Nucleus accumbens (tissue), 56 donors: ENCODE measurements at places on chromosomes 16 and 17.

- no peak for DNase-seq
Measured at GRCh38 chr17:47843391-47843730, 2.3 kb upstream of the SCRN2 start.

GRCh38 chr17:32136856-32137255, 5.4 kb upstream of the RHOT1 start:
- DNase-seq: no peak

GRCh38 chr16:71626018-71626857, at the start of gene MARVELD3:
TSS of gene MARVELD3 (plus strand) at chr16:71626184. CDS start at chr16:71626230, 46 bp downstream.
- DNase-seq: no peak

DNA sequence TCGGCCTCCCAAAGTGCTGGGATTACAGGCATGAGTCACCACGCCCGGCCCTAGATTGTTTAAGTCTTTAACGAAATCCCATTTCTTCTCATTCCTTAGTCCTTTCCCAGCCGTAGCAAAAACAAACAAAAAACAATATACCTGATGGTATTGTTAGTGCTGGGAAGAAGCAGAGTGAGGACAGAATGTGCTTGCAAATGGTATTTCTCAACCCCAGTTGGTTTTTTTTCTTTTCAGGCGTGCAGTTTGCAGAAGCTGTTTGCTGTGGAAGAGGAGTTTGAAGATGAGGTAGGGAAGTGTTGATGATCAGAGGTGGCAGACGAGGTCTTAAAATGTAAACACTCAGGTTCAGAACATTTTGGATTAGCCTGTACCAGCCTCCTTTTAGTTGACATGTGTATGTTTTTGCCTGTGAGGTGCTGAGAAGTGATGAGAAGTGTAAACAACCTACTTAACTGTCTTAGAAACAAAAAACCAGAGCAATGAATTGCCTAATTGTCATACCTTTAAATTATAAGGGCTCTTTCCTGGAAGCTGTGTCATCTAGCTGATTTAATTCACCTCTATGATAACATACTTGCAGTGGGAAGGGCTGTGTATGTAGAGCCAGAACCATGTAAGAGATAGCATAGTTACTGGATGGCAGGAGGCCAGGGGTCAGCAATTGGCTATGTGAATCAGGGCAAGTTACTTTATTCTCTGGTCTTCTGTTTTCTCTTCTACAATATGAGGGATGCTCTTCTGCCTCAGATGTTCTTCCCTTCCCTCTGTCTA, 3.4 kb downstream of the HROB start:
- DNase-seq: no peak

GRCh38 chr16:48366165-48367093, 18.8 kb downstream of the SIAH1 start:
- no peak for DNase-seq

DNA sequence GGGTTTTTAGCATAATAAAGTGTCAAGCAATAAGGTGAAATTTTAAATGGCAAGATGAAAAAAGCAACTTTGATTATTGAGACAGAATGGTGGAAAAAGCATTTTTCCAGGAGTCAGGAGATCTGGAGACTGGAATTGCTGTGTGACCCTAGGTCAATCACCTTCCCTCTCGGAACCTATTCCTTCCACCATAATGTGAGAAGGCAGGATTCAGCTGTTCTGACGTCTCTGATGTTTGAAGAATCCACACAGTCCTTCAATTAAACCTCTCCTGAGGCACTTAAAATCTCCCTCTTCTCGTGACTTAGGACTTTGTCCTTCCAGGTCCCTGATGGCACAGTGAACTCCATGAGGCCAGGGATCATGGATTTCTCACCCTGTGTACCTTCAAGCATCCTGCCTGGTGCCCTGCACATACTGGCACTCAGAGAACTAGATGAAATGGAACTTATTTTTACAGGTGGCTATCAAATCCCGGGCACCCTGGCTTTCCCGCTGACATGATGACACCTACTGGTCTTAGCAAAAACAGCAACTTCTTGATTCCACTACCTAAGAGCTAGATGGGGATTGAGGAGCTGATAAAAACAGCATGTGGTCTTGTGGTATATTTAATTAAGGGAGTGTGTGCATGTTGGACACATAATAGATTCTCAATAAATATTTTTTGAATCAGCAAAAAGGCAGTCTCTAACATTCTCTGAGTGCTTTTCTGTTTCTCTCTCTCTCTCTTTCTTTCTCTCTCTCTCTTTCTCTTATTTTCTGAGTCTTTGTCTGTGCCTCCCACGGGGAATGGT, 2.3 kb upstream of the CCDC182 start:
- DNase-seq: no peak

DNA sequence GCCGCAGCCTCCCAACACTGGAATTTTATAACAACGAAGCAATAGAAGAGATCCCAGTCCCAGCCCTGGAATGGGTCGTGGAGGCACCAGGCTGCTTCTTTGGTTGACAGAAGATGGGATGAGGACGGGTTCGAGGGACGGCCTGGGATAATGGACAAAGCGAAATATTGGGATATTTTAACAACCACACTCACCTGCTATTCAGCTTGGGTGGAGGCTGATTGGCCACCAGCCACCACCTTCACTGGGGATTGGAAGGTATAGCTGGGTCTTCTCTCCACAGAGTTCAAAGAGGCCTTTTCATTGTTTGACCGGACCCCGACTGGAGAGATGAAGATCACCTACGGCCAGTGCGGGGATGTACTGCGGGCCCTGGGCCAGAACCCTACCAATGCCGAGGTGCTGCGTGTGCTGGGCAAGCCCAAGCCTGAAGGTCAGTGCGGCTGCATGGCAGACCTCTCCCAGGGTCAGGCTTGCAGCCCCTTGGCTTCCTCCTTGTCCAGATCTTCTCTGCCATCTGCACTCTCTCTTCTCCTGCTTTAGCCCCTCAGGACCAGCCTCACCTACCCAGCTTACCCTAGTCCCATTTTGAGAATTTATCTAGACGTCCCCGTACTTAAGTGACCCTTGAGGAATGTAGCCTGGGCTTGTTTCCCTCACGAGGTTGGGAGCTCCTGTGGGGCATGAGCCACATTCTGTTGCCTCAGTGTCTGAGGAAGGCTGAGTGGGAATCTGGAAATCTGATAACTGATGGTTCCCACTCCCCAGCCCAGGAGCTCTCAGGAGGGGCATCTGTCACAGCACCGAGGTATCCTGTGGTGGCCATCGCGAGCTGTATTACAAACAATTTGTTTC, 10.7 kb downstream of the MYL4 start:
- DNase-seq: no peak
